8988T (cell line): ENCODE measurements at places on chromosomes 5 and 9.
A peak's percentile ranks its signal among the peaks of the same experiment; 100 is the strongest.

DNA sequence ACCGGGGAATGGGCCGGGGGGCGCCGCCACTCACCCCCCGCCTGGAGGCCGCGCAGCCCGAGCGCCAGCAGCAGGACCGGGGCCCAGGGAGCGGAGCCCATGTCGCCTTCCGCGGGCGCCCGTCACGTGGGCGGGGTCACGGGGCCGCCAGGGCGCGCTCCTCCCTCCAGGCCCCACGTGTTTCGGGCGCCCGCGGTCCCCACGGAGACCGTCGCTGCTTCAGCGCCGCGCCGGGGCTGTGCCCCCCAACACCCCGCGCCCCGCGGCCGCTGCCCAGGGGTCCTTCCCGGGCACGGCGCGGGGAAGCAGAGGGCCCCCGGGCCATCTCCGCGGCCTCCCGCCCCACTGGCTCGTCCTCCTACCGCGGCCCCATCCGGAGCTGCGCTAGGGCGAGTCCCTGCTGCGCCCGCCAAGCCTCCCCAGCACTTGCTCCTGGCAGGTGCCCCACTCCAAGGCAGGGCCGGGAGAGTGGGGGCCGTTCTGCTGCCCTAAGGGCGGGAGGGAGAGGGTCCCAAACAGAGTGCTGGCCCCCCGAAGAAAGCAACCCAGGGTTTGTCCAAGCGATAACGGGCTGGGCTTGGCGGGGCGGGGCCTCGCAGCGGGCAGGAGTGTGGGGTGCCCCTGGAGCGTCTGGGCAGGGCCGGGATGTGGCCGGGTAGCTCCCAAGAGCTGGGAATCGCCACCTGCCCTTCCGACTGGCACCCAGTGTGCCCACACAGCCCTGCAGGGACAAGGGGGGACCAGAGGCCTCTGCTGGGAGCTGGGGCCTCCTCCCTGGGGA lies at the start of gene DPP7:
Gene DPP7 (minus strand): TSS at position 121 of the 781 bp plus-strand sequence. CDS start 20 bp downstream, at position 101.
- peak; percentile 97 for DNase-seq

- no peak for DNase-seq
Measured at GRCh38 chr9:92853716-92854115, 24.1 kb downstream of the ZNF484 start.

DNA sequence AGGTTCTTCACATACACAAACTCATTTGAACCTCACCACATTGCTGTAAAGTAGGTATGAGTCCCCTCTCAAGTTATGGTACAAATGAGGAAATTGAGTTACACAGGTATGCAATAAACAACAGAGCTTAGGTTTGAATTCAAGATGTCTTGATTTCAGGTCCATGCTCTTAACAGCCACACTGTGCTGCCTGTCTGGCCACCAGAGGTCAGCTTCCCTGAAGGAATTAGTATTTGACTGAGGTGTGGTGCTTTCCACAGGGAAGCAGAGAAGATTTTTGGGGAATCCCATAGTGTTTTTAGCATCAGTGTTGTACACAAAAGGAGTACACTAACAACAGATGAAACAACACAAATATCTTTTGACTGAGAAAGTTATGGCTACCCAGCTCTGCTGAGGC lies 94.4 kb upstream of the ITGA1 start:
- no peak for DNase-seq

- no peak for DNase-seq
Measured at GRCh38 chr9:93224591-93224990, 40.7 kb downstream of the WNK2 start.

DNA sequence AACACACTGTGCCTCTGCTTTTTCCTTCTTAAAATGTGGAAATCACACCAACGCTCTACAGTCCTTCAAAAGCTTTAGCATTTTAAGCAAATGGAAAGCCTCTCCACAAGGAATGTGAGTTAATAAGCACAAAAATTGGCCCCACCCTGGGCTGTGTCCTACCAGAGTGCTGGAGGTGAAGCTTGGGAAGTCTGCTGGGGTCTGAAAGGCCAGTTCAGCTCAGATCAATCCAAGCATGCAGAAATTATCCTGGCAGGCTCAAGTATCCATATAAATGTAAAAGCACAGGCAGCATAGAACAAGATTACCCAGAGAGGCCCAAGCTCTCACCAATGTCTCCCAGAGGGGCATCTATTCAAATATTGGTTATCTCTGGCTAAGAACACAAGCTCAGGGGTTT lies 98.5 kb downstream of the ESM1 start:
- no peak for DNase-seq
